ENCODE measurements at places on chromosomes 12 and 14.

GRCh38 chr12:120597861-120598260 lies 16.7 kb upstream of the POP5 start:
- no peak for DNase-seq

GRCh38 chr12:14946861-14947260 lies 8.5 kb upstream of the ERP27 start:
- DNase-seq = no peak

DNA sequence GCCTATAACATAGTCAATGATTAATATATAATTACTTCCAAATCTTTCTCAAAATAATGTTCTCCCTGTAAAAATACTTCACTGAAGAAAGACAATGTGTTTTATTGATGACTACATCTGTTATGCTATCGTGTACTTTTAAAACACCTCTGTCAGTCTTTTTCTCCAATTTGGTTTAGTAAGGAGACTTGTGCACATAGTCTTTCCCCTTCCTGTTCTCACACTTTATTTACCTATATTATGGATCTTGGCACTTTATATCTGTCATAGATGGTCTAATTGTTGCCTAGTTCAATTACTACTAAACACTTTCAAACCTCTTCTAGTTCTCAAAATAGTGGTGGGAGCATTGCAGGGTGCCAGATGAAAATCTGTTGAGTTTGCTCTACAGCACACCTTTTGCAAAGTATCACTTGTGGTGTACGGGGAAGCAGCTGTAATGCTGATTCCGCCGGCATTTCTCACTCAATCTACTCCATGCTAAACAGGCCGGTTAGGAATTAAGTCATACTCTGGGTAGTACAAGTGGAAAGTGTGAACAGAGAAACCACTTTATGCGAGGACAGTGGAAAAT lies 1.1 kb upstream of the INSM2 start:
- DNase-seq = no peak

DNA sequence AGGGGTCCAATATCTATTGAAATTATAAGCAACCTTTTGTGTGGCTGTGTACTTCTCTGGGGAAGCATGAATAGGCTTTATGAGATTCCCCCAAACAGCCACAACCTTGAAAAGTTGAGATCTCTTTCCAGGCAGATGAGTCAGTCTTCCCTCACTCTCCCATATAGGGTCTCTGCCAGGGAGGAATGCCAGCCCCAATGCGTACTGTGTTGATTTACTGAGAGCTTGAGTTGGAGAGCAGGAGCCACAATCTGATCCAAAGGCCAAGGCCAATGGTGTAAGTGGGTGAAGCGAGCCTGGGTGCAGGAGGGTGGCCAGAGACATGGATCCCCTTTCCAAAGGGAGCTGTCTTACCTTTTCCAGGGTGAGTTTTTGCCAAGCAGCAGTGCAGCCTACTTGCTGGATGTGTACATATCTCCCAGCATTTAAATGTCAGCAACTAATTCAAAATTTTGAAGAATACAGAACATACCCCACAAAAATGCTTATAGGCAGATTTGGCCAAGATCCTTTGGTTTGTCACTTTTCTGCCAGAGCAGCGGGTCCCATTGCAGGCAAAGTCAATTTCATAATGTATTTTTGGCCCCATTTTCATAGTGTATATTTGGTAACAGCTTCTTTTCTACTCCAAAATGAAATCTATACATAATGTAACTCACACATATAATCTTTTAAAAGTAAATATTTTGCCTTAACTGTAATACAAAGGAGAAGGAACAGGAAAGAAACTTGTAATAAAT lies 88.2 kb downstream of the TBC1D30 start:
- peak; percentile 41 for DNase-seq

DNA sequence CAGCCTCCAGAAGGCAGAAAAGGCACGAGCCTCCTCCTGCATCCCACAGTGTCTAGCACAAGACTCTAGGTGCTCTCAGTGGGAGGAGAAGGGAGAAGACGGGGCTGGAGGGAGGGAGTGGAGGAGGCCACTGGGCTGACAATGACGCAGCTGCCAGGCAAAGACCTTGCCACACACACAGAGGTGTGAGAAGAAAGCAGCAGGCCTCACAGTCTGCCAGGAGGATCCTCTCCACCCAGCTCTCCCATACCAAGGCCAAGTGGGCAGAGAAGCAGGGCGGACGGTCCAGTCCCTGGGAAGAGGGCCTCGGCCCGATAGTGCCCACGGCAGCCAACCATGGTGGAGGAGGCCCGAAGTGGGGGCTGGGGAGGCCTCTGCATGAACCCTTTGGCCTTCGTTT lies 78.9 kb downstream of the NCOR2 start:
- no peak for DNase-seq

- DNase-seq = peak; percentile 63
These were observed 70.7 kb downstream of the RASSF8 start for GRCh38 chr12:26028953-26029735.

All from fibroblast of skin of scalp (primary cell).